ENCODE measurements at places on chromosomes 6 and 20.

DNA sequence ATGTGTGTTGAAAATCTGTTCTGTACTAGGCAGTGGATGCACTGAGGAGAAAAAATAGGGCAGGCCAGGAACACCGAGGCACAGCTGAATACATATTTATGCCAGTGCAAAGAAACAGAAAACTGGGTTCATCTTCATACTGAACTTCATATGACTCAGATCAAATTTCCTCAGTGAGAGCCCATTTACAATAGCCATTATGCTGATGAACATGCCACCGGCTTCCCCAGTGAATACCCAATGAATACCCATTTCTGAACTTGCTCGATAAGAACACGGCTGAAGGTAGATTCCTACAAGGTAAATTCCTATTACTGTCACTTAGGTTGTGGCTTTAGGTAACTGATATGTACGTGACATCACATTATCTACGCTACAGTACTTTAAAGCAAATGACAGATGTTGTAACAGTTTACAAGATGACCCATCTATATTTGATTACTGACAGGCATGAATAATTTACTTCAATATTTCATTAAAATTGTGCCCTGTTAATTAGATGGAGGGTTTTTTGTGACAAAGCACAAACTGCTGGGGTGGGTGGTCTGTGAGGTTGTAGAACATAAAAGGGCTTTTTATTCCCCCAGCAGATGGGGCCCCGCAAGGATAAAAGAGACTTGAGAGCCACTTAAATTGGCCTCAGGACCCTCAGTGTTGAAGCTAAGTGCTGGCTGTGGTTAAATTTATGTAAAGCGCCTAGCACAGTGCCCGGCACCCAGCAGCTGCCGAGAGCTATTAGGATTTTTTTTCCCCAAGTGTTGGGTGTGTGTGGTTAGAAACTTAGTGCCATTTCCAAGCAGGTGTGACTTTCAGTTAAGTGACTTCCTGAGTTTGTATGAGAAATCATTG, 264.5 kb downstream of the CD83 start:
- no peak for DNase-seq

DNA sequence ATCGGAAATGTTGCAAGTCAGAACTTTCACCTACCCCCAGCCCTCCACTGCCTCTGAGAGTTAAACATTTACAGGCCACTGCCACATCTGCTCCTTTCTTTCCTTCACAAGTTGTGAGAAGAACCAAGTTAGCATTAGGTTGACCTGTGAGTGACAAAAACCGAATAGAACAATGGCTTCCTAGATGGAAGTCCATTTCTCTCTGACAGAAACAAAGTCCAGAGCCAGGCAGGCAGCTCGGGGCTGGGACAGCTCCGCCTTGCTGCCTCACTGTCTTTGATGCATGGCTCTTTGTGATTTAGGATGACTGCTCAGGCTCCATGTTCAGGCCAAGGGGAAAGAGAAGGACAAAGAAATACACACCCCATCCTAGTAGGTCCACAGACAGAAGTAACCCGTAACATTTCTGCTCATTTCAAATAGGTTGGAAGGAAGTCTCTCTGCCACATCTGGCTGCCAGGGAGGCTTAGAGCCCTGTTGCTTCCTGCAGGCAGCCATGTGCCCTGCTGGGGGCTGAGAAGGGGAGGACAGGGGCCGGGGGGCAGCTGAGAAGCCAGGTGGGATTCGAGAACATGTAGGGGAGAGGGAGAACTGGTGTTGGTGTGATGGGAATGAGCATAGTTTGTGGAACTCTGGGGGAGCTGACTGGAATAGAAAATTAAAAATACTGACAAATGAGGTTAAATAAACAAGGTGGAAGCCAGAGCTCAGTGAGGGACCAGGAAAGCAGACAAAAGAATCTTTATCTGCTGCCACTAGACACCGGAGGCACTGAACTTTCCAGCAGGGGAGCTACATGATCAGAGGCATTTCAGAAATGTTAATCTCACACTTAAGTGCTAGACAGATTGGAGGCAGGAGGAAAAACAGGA, 19.5 kb upstream of the IER3 start:
- peak; percentile 80 for DNase-seq

- no peak for DNase-seq
These were observed 422.9 kb downstream of the GJA1 start for GRCh38 chr6:121858310-121858709.

- DNase-seq = no peak
These were observed 33.9 kb upstream of the ZBTB24 start for GRCh38 chr6:109516929-109517328.

- no peak for DNase-seq
These were observed 349.5 kb downstream of the EPHA7 start for GRCh38 chr6:93069856-93070255.

DNA sequence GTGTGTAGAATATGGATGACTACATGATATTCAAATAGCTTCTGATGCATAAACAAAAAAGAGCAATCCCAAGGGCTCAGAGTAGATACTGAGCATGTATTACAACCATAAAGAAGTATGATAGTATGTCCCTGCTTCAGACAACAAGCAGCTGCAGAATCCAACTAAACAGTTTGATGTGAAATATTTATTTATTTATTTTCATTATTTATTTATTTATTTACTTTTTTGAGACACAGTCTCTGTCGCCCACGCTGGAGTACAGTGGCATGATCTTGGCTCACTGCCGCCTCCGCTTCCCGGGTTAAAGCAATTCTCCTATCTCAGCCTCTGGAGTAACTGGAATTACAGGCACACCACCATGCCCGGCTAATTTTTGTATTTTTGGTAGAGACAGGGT, 384.3 kb downstream of the KHDRBS2 start:
- DNase-seq = no peak

- peak; percentile 18 for DNase-seq
These were observed 104.9 kb upstream of the CEP162 start for GRCh38 chr6:84332139-84333034.

- DNase-seq = peak; percentile 50
These were observed 772.8 kb upstream of the GJE1 start for GRCh38 chr6:141359953-141360352.

- peak; percentile 92 for DNase-seq
These were observed 21.5 kb downstream of the SYNJ2 start for GRCh38 chr6:158002951-158003853.

DNA sequence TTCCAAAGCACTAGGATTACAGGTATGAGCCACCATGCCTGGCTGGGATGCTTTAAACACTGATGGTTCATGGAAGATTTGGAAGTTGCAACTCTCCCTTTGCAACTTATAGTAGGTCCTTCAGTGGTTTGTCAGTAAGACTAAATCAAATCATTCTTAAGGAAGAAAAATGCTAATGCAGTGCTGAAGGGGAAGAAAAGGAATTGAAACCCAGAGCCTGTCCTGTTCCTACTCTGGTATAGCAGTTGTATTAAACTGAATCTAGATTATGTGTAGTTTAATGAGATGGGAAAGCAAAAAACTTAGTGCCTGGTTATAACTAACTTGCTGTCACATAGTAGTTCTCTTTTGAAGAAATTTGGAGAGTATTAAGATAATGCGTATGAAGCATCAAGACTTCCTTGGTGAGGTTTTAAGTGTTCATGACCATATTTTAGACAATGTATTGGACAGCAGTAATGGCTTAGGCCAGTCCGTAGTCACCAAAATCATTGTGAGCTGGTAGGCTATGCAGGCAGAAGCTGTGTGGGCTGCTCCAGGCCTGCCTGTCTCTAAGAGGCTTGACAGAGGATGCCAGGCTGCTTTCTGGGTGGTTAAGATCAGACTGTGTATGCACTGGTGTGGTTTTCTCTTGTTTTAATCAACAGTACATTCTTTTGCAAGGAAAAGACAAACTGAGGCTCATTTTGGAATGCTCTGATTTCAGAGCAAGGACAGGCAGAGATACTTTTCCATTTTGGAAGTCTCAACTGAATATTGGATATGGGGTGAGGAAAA, 14.0 kb downstream of the PAQR8 start:
- DNase-seq = no peak

GRCh38 chr6:115947966-115948541, 112.6 kb downstream of the FRK start:
- DNase-seq = no peak

DNA sequence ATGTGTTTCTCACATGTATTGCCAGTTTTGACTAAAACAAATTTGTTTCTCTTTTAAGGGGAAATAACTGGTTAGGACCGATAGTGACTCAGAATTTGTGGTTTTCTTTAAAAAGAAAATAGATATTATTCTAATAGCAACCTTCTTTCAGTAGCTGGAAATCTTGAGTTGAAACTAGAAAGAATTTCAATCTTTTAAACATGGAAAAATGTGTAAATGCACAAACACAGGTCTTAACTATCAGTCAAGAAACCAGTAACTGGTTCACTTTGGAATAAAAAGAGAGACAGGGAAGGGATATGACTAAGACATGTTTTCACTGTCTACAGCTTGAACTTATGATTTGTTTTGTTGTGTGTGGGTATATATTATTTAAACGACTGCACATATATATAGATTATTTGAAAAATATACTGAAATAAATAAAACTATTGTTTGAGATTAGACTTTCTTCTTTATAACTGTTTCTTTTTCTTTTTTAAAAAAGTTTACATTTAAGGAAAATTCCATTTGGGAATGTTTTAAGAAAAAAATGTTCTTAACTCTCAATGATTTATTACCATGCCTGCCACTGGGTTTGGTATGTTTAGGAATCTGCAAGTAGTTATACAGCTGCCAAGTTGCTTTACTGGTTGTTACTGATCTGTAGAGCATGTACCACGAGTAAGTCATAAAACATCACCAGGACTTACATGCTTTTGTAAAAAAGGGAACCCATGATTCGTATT, 753.3 kb upstream of the MARCKS start:
- DNase-seq = peak; percentile 64

DNA sequence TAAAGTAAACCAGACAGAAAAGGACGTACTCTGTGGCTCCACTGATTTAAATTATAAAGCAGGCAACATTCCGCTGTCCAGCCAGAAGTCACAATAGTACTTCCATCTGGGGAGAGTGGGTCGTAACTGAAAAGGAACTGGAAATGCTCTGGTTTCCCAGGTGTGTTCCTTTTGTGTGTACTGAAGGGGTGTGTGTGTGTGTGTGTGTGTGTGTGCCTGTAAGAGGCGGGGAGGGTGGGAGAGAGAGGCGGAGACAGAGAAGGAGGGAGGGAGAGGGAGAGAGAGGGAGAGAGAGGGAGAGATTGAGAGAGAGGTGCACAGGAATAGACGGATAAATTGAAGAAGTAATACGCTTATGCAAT, 178.4 kb upstream of the ZNF184 start:
- no peak for DNase-seq

GRCh38 chr6:13004601-13005000, 288.0 kb downstream of the PHACTR1 start:
- DNase-seq = no peak

DNA sequence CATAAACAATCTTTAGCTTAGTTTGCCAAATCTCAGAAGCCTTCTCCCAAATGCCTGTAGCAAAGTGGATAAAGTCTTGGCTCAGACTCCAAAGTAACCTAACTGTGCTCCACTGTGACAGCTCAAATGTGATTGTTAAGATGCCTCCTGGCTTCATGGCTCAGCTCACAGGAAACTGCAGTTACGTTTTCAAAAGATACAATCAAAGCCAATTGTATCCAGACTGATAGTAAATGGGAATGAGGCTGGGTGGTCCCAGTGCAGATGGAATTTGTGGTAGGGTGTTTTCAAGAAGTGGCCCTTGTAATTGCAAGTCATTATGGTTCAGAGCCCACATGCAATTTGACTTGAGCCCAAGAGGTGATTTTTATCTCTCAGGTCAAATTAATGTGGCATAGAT, 151.2 kb upstream of the TAB2 start:
- no peak for DNase-seq

- peak; percentile 29 for DNase-seq
These were observed 193.4 kb downstream of the BACH2 start for GRCh38 chr6:90103056-90103800.

- DNase-seq = no peak
These were observed 78.6 kb downstream of the FAXC start for GRCh38 chr6:99270826-99271225.

DNA sequence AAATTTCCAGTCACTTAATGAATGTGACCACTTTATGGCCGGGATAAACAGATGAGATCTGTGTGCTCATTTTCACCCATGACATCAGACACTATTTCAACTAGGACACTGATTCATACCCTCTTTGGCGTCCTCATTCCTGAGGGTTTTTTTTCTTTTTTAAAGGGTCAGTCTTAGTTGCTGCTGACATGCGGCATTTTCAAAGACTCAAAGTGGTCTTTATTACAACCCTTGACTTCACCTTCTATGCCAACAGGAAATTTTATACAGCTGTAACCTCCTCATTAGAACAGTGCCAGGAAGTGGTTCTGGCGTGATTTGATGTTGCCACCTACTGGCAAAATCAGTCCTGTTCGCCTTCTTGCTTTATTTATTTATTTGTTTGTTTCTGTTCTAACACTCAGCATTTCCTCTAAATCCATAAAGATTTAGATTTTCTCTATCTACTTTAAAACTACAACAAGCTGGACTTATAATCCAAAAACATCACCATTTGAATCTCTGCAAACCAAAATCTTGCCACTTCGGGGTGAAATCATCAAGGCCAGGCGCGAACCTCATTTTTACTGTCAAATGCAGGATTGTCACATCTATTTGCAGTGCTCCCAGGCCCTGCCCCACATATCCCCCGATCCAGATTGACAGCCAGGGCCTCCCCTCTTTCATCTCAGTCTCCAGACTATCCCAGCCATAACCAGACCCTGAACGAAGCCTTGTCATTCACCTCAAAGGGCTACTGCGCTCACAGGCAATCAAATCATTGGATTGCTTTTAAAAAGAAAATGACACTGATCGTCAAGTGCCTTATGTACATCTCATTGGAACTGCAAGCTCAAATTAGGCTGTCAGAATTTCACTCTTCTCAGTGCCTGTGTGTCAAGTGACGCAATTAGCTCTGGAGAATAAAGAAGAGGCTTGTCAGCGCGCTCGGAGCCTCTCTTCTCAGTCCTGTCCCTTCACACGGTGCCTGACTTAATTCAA, 77.5 kb downstream of the C6orf118 start:
- DNase-seq = peak; percentile 50

DNA sequence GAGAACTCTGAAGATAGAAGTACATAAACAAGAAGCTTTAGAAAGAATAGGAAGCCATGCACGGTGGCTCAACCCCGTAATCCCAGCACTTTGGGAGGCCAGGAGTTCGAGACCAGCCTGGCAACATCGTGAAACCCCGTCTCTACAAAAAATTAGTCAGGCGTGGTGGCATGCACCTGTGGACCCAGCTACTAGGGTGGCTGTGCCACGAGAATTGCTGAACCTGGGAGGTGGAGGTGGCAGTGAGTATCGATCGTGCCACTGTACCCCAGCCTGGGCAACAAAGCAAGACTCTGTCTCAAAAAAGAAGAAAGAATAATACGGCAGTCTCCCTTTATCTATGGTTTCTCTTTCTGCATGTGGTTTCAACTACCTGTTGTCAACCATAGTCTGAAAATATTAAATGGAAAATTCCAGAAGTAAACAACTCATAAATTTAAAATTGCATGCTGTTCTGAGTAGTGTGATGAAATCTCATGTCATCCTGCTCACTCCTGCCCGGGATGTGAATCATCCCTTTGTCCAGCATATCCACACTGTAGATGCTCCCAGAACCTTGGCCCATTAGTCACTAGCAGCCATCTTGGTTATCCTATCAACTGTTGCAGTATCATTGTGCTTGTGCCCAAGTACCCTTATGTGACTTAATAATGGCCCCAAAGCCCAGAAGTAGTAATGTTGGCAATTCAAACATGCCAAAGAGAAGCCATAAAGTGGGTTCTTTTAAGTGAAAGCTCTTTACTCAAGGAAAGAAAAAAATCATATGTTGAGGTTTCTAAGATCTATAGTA, 22.1 kb downstream of the DEK start:
- peak; percentile 91 for DNase-seq
